CD4-positive, alpha-beta T cell treated with Interleukin-1 beta for 1 hour (primary cell): ENCODE measurements at places on chromosomes 3 and 15.

GRCh38 chr15:78838489-78838888 lies 27.2 kb upstream of the ADAMTS7 start:
- DNase-seq = no peak

- no peak for DNase-seq
These were observed 200.2 kb upstream of the GOLGA6L4 start for GRCh38 chr15:84035399-84035766.

- no peak for DNase-seq
These were observed 250.3 kb upstream of the CRBN start for GRCh38 chr3:3429841-3430240.

DNA sequence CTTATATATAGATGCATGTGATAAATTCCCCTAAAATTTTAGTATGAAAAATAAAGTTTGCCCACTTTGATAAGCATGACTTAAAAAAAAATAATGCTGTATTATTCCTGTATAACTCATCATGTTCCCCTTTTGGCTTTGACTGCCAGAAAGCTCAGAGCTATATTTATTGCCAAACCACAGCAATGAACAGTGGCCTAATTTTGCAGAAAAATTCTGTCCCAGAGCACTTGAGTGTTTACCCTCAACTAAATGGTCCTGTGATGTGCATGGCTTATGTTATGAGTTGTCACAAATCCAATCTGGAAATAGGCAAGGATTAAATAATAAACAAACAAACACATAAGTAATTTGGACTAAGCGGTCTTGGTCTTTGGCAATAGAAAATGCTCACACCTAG lies 276.7 kb downstream of the SLC9A9 start:
- no peak for DNase-seq

GRCh38 chr3:186329589-186329988 lies 32.4 kb downstream of the DGKG start:
- DNase-seq = no peak

DNA sequence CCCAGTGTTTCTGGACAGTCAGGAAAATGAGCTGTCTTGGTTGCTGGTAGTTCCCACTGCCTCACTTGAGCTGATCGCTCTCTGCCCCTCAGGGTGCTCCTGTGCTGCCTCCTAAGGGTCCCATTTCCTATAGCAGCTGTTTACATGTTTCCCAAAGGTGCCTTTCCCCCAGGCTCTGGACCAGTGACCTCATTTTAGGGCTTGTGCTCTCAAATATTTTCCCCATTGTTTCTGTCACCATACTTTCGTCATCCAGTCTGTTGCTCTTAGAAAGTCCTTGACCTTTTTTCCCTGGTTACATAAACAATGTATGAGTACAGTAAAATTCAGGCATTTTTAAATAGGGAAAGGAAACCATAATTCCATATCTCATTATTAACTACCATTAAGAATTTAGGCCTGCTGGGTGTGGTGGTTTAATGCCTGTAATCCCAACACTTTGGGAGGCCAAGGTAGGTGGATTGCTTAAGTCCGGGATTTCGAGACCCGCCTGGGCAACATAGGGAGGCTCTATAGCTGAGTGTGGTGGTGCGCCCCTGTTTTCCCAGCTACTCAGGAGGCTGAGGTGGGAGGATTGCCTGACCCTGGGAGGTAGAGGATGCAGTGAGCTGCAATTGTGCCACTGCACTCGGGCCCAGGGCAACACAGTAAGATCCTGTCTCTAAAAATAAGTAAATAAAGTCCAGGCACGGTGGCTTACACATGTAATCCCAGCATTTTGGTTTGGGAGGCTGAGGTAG lies 11.7 kb downstream of the RAD54L2 start:
- DNase-seq = no peak

DNA sequence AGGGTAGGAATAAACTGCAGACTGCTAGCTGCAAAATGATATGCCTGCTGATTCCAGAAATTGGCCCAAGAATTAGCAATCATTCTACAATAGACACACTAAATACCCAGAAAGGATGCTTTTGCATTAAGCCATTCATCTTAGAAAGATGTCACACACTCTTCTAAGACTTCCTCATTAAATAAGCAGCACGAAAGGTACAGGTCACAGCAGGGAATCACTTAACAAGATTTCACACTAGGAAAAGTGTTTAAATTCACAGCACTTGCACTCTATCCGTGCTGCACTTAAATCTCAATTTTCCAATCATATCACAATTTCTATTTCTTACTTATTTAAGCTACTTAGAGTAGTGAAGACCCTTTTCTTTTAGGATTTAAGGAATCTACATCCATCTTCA lies 372.8 kb upstream of the CBLB start:
- DNase-seq = no peak

GRCh38 chr3:32455609-32456428 lies 46.8 kb downstream of the CMTM6 start:
- DNase-seq = peak; percentile 50

DNA sequence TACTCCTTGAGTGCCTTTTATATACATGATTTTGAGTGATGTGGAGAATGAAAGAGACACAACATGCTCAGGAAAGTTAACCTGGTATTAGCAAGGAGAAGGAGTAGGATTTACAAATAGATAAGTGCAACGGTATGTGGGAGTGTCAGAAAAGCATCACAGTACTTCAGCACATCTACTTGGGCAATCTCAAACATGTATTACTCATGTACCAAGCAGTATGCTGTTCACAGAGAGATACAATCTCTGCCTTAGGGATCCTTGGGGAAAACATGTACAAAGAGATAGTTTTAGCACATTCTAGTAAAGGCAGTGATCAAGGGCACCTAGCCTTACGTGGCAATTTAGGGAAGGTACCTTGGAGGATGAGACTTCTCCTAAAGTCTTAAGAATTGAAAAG lies 146.5 kb downstream of the FILIP1L start:
- DNase-seq = no peak

- no peak for DNase-seq
These were observed 36.2 kb downstream of the KBTBD12 start for GRCh38 chr3:127951276-127951675.

- DNase-seq = no peak
These were observed 36.0 kb downstream of the PARP14 start for GRCh38 chr3:122716667-122717066.

DNA sequence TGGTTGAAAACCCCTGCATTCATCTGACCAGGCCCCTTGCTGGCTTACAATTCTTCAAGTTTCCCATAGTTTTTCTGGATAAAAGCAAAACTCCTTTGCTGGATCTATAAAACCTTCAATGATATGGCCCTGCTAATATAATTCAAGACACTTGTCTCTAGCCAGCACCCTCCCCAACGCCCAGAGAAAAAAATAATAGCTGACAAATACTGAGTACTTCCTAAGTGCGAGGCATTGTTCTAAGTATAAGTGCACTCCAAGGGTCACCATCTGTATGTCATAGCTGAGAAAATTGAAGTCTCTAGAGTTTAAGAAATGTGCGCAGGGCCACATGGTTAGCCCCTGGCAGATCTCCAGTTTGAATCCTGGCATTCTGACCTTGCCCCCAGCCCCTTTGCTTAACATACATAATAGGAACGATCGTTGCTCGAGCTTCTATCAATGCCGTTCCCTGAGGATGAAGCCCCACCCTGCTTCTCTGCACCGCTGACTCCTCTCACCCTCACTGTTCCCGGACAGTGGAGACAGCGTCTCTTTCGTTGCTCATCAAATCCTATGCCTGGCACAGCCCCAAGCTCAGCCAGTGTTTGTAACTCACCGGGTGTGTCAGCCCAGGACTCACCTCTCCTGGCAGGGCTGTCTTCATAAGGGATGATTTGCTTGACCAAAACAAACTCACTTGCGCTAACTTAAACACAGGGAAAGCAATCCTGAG lies 377.1 kb upstream of the PROK2 start:
- no peak for DNase-seq

DNA sequence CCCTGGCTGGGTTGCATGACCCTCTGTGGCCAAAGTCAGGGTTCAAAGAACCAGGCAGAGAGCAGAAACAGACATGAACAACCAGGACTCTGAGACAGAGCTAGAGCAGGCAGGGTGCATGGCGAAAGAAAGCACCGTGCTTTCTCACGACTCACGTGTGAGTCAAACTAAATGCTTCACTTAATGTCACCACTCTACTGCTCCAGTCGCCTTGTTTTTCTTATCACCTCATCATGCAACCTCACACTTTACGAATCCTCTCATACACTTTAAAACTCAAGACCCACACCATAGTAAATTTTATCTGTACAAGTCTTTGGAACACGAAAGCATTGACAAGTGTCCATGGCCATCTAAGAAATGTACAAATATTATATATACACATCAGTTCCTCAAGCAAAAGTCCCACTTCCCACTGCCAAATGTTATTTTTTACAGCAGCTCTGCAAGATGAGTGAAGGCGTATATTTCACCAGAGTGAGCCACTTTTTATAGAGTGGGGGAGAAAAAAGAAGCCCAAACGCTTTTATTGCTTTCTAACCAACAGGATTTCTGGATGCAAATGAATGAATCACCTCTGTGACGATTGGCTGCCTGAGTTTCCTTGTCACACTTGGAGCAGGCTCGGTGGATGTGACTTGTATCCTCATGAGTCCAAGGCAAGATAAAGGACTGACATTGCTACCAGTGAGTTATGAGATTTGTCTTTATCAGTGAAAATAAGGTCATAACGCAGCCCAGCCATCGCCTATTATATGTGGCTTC lies 16.0 kb upstream of the MEGF11 start:
- no peak for DNase-seq

- no peak for DNase-seq
These were observed 20.9 kb downstream of the ARIH1 start for GRCh38 chr15:72495007-72495406.

GRCh38 chr3:169548194-169548593 lies 115.3 kb downstream of the MECOM start:
- DNase-seq = no peak

DNA sequence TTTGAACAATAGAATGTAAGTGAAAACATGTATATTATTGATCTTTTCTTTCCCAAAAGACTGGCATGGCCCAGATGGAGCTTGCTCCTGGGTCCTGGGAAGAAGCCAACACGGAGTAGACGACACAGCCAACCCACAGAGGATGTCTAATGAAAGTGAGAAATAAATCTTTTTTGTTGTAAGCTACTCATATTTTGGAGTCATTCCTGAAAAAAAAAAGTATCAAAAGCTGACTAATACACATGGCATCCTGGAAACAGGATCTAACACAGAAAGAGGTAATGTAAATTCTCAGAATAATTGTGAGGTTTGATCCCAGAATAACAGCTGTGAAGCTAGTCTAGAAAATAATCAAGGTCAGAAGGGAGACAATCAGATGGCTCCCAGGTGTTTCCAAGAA lies 12.6 kb upstream of the FRMD5 start:
- DNase-seq = no peak

DNA sequence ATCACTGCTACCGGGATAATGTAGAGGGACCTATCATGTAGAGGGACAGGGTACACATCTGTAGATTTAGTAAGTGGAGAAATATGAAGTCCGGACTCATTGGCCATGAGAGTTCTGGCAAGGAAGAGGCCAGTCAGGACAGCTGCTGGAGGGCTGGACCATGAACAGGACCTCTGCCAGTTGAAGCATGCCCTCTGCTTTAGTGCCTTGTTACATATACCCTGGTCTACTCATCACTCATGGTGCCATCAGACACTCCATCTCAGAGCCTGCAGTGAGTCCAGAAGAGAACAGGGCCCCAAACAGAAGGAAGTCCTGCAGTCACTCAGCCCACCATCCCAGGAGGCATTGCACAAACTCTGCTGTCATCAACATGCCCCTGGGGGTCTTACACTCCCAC lies 54.7 kb upstream of the CA12 start:
- DNase-seq = no peak

DNA sequence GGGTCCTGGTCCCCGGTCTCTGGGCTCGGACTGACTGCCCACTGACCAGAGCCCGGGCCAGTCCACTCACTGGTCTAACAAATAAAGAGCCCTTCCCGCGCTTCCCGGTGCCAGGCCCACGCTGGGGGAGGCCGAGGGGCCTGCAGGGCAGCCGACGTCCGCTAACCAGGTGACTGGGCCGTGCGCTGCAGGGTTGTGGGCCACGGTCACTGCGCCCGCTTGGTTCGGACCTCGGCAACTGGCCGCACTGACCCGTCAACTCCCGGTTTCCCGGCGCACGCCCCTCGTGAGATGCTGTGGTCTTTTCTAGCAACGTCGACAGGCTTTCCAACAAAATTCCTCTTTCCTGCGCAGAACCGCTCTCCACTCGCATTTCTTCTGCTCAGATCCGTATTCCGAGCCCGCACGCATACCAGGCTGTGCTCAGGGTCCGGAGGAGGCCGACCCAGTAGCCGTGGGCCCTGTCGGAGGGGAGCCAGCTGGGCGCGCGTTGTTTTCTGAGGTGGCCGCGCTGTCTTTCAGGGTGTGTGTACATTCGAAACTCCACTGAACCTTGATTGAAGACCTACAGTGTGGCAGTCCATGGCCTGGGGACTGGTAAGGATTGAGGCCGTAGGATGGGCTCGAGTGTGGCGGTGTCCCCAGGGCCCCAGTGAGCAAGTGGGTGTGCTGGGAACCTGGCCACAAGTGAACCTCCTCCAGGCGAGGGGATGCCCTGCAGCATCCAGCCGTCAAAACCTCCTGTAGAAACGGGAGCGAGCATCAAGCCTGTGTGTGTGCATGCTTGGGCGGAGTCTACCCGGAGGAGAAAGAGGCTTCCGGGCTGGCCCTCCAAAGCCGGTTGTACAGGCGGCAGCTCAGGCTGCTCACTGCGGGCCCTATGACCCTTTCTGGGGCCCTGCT lies 875 bp upstream of the NT5DC2 start:
- no peak for DNase-seq

GRCh38 chr3:52086461-52086860 lies 30.1 kb upstream of the DUSP7 start:
- no peak for DNase-seq

DNA sequence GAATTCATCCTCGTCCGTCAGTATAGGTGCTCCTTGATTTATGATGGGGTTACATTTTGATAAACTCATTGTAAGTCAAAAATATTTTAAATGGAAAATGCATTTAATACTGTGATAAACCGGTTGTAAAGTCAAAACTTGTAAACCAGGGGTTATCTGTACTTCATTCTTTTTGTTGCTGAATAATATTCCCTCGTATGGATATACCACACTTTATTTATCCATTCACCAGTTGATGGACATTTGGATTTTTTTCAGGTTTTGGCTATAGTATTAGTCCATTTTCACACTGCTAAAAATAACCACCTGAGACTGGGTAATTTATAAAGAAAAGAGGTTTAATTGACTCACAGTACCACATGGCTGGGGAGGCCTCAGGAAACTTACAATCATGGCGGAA lies 47.7 kb downstream of the NFKBIZ start:
- DNase-seq = no peak

GRCh38 chr3:195870442-195870841 lies 37.9 kb downstream of the TNK2 start:
- no peak for DNase-seq
